ENCODE measurements at places on chromosomes 1 and 21.

DNA sequence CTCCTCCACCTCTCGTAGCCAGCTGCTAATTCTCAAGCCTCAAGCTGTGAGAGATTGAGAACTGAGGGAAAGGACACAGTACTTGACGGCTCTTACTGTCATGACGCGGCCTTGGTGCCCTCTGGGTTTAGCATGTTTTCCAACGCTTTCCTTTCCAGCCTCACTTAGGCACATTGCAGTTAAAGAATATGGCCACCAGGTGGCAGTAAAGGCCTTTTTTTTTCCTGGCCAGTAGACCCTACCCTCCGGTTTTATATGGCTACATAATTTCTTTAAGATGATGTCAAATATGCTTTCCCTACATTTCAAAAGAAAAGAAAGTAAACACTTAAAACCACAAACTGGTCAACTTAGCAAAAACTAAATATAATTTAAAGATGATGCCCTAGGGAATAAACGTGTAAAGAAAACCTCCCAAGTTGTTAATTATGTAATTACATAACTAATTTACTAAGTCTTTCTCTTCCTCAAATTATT lies 56.8 kb upstream of the PRDX6 start:
- DNase-seq = peak; percentile 65

- DNase-seq = no peak
Observed at GRCh38 chr1:205505076-205505729, 734 bp downstream of the CDK18 start.

DNA sequence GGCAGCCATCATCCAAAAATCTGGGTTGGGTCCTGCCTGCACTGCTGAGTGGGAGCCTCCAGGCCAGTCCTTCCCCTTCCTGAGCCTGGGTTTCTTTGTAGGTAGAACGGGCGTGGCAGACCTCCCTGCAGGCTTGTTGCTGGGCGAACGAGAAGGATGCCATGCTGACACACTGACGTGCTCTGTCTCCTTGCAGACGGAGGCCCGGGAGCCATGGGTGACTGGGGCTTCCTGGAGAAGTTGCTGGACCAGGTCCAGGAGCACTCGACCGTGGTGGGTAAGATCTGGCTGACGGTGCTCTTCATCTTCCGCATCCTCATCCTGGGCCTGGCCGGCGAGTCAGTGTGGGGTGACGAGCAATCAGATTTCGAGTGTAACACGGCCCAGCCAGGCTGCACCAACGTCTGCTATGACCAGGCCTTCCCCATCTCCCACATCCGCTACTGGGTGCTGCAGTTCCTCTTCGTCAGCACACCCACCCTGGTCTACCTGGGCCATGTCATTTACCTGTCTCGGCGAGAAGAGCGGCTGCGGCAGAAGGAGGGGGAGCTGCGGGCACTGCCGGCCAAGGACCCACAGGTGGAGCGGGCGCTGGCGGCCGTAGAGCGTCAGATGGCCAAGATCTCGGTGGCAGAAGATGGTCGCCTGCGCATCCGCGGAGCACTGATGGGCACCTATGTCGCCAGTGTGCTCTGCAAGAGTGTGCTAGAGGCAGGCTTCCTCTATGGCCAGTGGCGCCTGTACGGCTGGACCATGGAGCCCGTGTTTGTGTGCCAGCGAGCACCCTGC lies 1.4 kb downstream of the GJA4 start:
- DNase-seq = no peak

- DNase-seq = no peak
Observed at GRCh38 chr1:31653717-31654473, 9.2 kb upstream of the PEF1 start.

DNA sequence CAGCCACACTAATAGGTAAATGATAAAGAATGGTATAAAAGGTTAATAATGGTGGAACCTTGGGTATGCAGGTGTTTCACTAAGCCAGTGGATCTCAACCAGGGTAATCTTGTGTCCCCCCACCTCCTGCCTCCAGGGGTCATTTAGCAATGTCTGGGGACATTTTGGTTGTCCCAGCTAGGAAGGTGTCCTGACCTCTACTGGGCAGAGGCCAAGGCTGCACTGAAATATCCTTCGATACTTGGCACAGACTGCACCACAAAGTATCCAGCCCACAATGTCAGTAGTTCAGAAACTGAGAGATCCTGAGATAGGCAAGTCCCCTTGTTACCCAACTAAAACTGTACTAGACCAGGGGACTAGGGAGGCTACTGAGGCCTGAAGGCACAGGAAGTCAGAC lies 113.6 kb upstream of the TIAM1 start:
- no peak for DNase-seq

GRCh38 chr1:94831641-94832040 lies 11.5 kb downstream of the SLC44A3 start:
- no peak for DNase-seq

DNA sequence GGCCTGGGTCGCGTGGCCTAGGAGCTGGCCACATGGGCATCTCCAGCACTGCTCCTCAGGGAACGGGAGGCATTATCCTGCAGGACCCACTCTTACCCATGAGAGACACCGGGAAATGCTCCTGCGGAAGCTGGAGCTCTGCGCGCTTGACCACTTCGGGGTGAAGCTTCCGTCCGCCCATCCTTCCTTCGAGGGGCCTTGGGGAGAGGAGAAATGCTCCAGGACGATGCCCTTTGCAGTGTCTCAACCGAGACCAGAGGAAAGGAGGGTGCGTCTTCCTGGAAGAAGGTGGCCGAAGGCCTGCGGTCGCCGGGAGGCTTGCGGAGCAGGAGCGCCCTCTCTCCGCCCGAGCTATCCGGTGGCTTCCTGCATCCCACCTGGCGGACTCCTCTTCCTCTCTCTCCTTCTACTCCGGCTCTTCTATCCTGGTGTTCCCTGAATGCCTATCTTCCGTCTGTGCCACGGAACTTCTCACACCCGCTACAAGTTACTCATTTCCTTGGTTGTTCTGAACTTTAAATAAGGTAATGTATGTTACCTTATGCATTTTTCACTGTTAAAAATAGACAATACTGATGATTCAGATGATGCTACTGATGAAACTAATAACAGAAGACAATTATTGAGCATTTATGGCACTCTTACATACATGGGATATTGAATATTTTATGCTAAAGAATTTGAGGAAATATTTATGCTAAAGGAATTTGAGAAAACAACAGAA lies 91.4 kb downstream of the PRKAB2 start:
- no peak for DNase-seq

- DNase-seq = no peak
Observed at GRCh38 chr1:214321705-214322453, 40.9 kb downstream of the SMYD2 start.

DNA sequence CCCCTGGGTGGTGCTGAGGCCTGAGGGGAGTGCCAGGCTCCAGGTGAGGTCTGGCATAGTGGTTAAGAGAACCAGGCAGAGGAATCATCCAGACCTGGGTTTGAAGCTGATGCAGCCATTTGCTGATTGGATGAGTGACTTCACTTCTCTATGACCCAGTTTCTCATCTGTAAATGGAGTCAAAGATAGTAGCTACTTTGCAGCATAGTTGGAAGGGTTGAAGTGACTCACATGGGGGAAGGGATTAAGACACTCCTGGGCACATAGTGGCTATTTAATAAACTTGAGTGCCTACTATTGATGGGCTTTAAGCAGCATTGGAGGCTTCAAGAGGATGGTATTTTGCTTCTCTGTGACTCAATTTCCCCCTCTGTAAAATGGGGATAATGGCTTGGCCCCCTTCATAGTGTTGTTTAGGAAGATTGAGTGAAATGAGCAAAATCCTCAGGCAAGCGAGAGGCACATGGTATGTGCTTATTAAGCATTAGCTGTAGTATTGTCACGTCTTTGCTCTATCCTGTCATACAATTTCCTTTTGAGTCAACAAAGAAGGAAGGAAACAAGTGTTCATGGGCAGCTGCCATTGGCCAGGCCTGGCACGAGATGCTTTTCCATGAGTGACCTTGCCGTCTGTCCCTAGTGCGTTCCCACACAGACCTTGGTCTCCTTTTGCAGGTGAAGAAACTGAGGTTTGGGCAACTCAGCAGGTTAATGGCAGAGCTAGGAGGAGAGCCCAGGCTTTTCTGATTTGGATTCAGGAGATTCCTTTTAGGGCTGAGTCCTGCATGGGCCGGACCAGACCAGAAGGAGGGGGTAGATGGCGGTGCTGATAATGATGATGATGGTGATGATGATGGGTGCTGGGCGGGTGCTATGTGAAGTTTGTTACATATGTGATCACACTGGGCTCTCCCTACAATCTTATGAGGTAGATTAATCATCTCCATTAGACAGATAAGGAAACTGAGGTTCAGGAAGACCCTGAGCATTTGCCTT lies 131.1 kb upstream of the WNT4 start:
- no peak for DNase-seq

DNA sequence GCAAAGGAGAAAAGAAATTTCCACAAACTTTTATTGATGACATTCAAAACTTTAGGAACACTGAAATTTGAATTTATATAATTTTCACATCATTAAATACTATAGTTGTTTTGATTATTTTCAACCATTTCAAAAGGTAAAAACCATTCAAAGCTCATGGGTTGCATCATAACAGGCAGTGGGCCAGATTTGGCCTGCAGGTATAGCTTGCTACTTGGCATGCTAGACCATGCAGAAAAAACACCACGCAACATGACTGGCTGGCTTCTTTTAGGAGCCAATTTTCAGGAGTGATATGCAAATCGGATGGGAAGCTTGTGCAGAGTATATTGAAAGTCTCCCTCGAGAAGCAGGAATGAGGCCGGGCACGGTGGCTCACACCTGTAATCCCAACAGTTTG lies 144.8 kb downstream of the GLUL start:
- DNase-seq = no peak

GRCh38 chr1:8676813-8677212 lies 140.6 kb downstream of the RERE start:
- no peak for DNase-seq

- DNase-seq = no peak
Observed at GRCh38 chr1:102853136-102853535, 255.2 kb downstream of the COL11A1 start.

DNA sequence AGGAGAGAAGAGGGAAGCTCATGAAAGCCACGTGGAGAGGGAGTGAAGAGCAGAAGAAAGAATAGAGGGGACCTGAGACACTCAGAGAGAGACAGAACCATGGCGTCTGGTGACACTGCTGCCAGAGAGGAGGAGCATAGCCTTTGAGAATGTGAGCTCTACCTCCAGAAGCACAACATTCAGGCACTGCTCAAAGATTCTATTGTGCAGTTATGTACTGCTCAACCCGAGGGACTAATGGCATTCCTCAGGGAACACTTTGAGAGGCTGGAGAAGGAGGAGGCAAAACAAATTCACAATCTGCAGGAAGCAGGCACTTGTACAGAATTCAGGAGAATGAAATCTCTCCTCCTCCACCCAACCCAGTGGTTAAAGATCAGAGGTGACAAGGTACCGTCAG lies 45.1 kb downstream of the BTBD8 start:
- no peak for DNase-seq

DNA sequence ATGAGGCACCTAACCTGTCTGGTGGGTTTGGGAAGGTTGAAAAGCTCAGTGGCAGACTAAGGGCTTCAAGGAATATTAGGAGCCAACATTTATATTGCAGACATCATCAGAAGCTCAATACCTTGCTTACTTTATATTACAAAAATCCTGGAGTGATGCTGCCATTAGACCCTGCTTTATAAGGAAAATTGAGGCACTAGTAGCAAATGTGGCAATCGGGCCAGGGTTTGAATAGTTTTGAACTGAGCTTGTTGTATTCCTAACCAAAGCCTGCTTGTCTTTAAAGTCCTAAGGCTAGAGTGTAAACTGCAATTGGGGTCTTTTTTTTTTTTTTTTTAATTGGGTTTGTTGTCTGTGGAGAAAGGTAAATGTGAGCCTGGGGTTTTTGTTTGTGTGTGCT lies 14.3 kb downstream of the L1TD1 start:
- no peak for DNase-seq

GRCh38 chr1:70812442-70813109 lies 235.0 kb downstream of the PTGER3 start:
- DNase-seq = no peak

DNA sequence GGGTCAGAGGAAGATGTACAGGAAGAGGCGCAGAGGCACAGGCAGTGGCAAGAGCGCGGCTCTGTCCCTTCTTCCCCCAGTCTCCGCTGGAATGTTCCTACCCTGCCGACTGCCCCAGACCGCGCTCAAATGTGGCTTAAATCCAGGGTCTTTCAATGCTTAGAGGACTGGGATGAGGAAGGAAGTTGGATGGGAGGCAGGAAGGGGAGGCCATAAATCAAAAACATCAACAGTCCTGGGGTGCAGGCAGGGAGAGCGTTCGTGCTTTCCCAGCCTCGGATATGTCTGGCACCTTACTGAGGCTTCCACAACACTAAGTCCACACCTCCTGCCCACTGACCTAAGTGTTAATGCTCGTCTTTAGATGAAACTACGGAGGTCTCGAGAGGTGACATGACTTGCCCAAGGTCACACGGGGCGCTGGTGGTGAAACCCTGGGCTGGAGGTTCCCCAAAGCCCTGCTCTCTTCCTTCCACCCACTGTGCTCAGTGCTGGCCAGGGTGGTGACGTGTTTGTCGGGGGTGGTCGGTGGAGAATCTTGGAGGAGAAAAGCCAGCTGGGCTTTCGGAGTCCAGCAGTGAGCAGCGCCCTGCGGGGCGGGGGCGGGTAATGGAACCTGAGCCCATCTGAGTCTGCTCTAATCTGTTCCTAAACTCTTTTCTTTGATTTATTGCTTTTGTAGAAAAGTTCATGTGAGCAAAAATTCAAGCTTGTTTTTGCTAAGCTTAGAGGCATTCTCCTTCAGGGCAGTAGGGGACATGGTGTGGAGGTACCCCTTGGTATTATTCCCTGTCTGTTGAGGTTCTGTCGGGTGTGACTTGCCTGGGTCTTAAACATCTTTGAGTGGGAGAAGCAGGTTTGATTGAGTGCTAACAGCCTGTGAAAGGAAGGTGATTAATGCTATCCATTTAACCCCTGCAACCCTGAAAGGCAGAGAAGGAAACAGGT lies 708 bp downstream of the CDA start:
- DNase-seq = no peak

- DNase-seq = no peak
Observed at GRCh38 chr1:177067752-177068410, 96.6 kb downstream of the ASTN1 start.

- no peak for DNase-seq
Observed at GRCh38 chr21:16086121-16086520, 356.3 kb downstream of the USP25 start.

DNA sequence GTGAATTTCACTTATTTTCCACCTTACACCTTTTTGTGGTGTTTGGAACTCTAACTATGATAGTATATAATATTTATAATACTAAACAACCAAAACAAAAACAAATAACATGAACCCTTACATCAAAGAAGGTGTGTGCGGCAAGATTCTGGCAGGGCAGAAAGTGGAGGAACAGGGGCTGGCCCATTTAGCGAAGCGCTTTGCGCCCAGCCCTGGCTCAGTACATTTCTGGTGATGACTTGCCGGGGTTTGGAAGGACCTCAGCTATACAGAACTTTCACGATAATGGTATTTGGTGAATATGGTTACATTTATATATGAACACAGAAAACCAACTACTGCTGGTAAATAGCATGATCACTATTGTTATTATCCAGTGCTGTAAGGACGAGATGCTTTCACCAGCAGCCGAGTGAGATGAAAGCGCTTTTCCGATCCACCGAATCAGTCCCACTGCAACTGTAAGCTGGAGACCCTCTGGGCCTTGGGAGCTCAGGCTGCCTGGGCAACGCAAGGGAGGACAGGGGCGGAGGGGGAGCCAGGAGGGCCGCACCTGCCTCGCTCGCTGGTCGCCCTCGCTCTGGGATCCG lies 63.9 kb downstream of the CD247 start:
- no peak for DNase-seq
